Activated T-cell treated with anti-CD3 and anti-CD28 coated beads, Interleukin-2, amount 50 U/mL, for 4 hours (primary cell): ENCODE measurements at places on chromosomes 5 and 9. TPM values are rescaled to one million over a fixed set of nuclear protein-coding genes. Genes with fewer than 3 reads are reported as not detected.

ADAMTSL1 gene
- total RNA-seq: not detected

DNA sequence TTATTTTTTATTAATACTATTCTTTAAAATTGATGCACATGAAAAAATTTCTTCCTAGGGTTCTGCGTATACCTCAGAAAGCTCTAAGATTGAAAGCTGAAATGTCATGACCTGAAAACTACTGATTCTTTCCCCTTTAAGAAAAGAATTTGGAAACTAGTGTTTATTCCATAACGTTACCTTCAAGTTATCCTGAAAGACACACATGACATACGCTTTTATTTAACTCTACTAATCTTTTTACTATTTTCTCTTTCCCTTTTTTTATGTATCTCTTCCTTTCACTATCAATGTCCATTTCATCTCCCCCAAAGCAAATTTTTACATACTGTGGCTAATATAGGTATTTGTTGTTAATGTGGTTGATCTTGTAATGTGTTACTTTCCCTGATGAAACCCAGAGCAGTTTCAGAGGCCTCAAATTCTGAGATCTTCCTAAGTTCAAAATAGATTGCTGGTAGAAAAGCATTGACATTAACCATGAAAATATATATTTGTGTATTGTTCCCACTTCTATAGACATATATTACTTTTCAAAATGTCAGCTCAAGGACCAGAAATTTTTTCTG is 7.4 kb downstream of the NIPBL start:
- DNase-seq: no peak

- DNase-seq: peak; percentile 33
Observed at GRCh38 chr5:65102976-65103711, 334.4 kb downstream of the CWC27 start.

ACTBL2 gene
- total RNA-seq: not detected

DNA sequence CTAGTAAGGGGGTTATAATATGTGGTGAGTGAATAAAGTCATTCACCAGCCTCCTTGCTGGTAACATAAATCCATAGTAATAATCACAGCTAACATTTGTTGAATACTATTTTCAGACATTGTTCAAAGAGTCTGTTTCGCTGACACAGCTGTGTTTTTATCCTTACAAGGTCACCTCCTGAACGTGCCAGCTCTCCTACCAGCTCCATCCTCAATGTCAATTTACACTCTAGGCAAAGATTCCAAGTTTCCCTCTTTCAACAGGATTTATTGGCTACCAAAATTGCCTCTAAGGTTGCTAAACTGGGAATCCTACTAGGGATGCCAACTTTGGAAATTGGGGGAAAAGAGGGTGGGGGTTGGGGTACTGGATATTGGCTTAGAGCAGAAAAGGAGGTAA is 30.7 kb upstream of the SMC5 start:
- DNase-seq: no peak

ERCC8 gene
- 10.9 TPM for total RNA-seq

SLC6A19 gene
- not detected for total RNA-seq

GRCh38 chr9:77839459-77840140 is 191.5 kb upstream of the GNA14 start:
- no peak for DNase-seq
